HT-29 (cell line): ENCODE measurements at places on chromosomes 2 and 18.

DNA sequence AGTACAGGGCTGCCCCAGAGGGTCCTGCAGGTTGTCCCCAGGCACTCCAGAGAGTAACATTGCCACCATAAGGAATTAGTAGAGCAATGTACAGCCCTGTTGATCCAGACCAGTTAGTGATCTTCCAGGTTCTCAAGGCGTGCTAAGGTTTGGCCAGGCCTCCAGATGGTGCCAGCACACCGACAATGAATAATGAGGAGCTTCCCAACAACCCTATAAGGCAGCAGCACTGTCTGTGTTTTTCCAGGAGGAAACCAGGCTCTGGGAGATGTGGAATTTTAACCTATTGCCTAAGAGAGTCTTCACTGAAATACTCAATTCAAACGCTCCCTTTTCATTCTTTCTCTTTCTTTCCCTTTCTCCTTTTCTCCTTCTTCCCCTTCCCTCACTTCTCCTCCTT, 122.1 kb downstream of the MGAT5 start:
- DNase-seq = peak; percentile 73

- DNase-seq = peak; percentile 34
Measured at GRCh38 chr2:65662654-65663432, 230.4 kb upstream of the SPRED2 start.

- no peak for DNase-seq
Measured at GRCh38 chr2:191516260-191516659, 161.7 kb upstream of the NABP1 start.

DNA sequence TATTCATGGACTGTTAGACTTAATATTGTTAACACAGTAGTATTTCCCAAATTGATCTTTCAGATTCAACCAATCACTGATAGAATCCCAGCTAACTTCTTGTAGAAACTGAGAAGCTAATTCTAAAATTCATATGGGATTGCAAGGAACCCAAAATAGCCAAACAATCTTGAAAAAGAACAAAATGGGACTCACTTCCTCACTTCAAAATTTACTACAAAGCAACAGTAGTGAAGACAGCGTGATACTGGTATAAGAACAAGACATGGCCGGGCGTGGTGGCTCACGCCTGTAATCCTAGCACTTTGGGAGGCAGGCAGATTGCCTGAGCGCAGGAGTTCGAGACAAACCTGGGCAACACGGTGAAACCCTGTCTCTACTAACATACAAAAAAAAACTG, 46.3 kb downstream of the ATL2 start:
- DNase-seq = no peak

GRCh38 chr2:172442072-172442895, 14.9 kb downstream of the ITGA6 start:
- peak; percentile 97 for DNase-seq
